ENCODE measurements at places on chromosomes 1 and 21. TPM values are rescaled to one million over a fixed set of nuclear protein-coding genes. Genes with fewer than 3 reads are reported as not detected.

- H3K36me3 ChIP-seq: no peaks in the 10 kb centered on the region
- no peak for DNase-seq
- peaks cover 32% of the 10 kb centered on the region for H3K4me1 ChIP-seq
- H3K4me3 ChIP-seq: peak overlapping the region; percentile 63
Measured at GRCh38 chr1:23558140-23558871, 995 bp downstream of the ID3 start.

GRCh38 chr1:8910914-8911313 lies 32.4 kb upstream of the ENO1 start:
- no peak for DNase-seq
- no peaks in the 10 kb centered on the region for H3K27me3 ChIP-seq
- no peak overlapping the region for H3K27ac ChIP-seq
- peaks cover 39% of the 10 kb centered on the region for H3K4me1 ChIP-seq
- H3K4me3 ChIP-seq: no peak overlapping the region

- DNase-seq: no peak
- no peaks in the 10 kb centered on the region for H3K27me3 ChIP-seq
- no peaks in the 10 kb centered on the region for H3K36me3 ChIP-seq
- H3K4me1 ChIP-seq: peaks cover 40% of the 10 kb centered on the region
Measured at GRCh38 chr1:183276386-183277080, 90.5 kb downstream of the LAMC2 start.

The HHAT gene
- total RNA-seq: 3.4 TPM

The NEXN gene
- total RNA-seq: 11.1 TPM

- H3K27ac ChIP-seq: no peak overlapping the region
- no peaks in the 10 kb centered on the region for H3K27me3 ChIP-seq
- H3K4me1 ChIP-seq: no peaks in the 10 kb centered on the region
- H3K4me3 ChIP-seq: no peak overlapping the region
- peaks cover 99% of the 10 kb centered on the region for H3K36me3 ChIP-seq
- DNase-seq: no peak
Measured at GRCh38 chr1:235151033-235151432, 10.0 kb downstream of the RBM34 start.

- no peaks in the 10 kb centered on the region for H3K36me3 ChIP-seq
- peaks cover 19% of the 10 kb centered on the region for H3K4me1 ChIP-seq
- no peak overlapping the region for H3K27ac ChIP-seq
- H3K27me3 ChIP-seq: peaks cover 97% of the 10 kb centered on the region
- H3K4me3 ChIP-seq: peak overlapping the region; percentile 34
- no peak for DNase-seq
Measured at GRCh38 chr1:47709019-47709871, 271.4 kb downstream of the FOXD2 start.

- no peaks in the 10 kb centered on the region for H3K27me3 ChIP-seq
- H3K4me1 ChIP-seq: peaks cover 3% of the 10 kb centered on the region
- H3K36me3 ChIP-seq: no peaks in the 10 kb centered on the region
Measured at GRCh38 chr1:40636777-40637176, 28.7 kb downstream of the RIMS3 start.

GRCh38 chr1:184928394-184928793 lies 45.9 kb downstream of the NIBAN1 start:
- H3K36me3 ChIP-seq: no peaks in the 10 kb centered on the region
- no peaks in the 10 kb centered on the region for H3K27me3 ChIP-seq
- H3K27ac ChIP-seq: no peak overlapping the region
- H3K4me3 ChIP-seq: no peak overlapping the region
- peaks cover 42% of the 10 kb centered on the region for H3K4me1 ChIP-seq
- no peak for DNase-seq

DNA sequence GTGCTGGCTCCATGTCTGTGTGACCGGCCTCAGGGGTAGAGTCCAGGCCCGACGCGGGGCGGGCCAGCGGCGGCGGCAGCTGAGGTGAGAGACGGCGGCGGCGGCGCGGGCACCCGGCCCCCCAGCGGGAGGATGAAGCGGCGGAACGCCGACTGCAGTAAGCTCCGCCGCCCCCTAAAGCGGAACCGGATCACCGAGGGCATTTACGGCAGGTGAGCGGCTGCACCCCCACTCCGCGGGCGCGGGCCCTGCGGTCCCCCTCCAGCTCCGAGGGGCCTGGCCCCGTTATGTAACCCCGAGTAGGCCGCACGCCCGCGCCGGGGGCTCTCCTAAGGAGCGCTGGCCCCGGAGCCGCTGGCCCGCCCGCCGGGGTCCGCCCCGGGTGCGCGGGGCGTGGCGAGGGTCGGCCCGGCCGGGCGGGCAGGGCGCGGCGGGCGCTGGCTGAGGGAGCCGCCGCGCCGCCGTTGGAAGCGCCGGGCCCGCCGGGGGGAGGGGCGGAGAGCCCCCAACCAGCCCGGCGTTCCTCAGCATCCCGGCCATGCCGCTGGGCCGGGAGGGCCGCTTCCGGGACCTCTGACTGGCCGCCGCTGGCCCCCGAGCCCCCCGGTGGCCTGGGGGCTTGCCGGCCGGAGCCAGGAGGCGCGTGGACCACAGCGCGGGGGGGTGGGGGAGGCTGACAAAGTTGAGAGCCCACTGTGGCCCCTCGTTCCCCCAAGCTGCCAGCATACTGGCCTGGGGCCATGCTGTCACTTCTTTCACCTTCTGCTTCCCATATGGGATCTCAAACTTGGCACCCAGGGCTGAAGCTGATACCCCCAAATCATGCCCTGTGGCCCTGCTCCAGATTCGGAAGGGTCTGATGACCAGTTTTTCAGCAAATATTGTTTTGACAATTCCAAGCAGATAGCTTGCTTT lies 527 bp downstream of the MACO1 start:
- peaks cover 25% of the 10 kb centered on the region for H3K4me1 ChIP-seq
- no peaks in the 10 kb centered on the region for H3K36me3 ChIP-seq
- no peak for DNase-seq
- peak overlapping the region; percentile 100 for H3K4me3 ChIP-seq

GRCh38 chr1:14267991-14268390 lies 330.5 kb upstream of the KAZN start:
- H3K27me3 ChIP-seq: no peaks in the 10 kb centered on the region
- H3K36me3 ChIP-seq: no peaks in the 10 kb centered on the region
- DNase-seq: no peak
- H3K4me3 ChIP-seq: no peak overlapping the region
- no peak overlapping the region for H3K27ac ChIP-seq

- no peak overlapping the region for H3K27ac ChIP-seq
- no peak for DNase-seq
- H3K27me3 ChIP-seq: no peaks in the 10 kb centered on the region
Measured at GRCh38 chr1:36481091-36481490, 1.6 kb downstream of the CSF3R start.

GRCh38 chr1:181452746-181453145 lies 30.6 kb upstream of the CACNA1E start:
- no peaks in the 10 kb centered on the region for H3K27me3 ChIP-seq
- H3K36me3 ChIP-seq: no peaks in the 10 kb centered on the region
- H3K4me3 ChIP-seq: no peak overlapping the region
- no peak for DNase-seq
- H3K4me1 ChIP-seq: no peaks in the 10 kb centered on the region

- no peak overlapping the region for H3K4me3 ChIP-seq
- H3K27ac ChIP-seq: no peak overlapping the region
- no peaks in the 10 kb centered on the region for H3K27me3 ChIP-seq
Measured at GRCh38 chr21:35652196-35652595, 408.1 kb downstream of the SETD4 start.

DNA sequence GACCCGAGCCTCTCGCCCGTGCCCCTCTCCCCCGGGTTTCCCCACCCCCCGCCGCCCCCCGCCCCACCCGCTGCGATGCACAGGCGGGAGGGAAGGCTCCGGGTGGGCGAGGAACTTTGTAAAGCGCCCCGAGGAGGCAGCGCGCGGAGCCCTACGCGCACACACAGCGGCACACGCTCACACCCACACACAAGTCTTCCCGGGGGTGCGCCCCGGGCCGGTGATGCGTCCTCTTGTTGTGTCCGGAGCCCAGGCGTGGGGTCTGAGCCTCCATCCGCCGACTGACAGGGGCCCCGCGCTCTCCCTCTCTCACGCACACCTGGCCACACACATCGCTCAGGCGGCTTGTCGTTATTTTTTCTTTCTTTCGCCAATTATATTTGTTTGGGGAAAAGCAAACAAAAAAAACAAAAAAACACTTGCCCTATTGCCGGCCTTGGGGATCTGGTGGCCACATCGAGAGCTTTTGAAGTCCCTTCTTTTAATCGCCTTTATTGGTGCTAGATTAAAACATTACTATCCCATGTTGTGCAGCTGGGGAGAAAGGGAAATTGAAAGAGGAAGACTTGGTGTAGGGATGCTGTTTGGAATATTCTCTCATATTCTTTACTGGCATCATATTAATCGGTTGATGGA lies 770 bp downstream of the NTNG1 start:
- no peaks in the 10 kb centered on the region for H3K36me3 ChIP-seq
- H3K27me3 ChIP-seq: peaks cover 66% of the 10 kb centered on the region
- H3K4me1 ChIP-seq: peaks cover 10% of the 10 kb centered on the region
- no peak overlapping the region for H3K27ac ChIP-seq
- peak overlapping the region; percentile 50 for H3K4me3 ChIP-seq

DNA sequence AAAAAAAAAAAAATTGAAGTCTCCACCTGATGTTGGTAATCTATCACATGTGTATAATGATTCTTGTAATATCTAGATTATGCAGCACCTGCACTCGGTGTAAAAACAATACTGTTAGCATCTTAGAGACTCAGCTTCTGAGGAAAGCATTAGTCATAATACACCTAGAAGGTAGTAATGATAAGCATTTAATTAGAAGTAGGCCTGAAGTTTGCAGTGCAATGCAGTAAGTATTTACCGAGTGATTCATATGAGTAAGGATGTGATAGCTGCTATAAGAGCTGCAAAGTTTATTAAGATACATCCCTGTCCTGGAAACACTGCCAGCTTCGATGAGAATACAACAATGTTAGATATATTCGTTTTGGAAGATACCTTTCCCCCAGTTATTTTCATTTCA lies 196.4 kb downstream of the GREM2 start:
- H3K27ac ChIP-seq: no peak overlapping the region
- H3K4me1 ChIP-seq: no peaks in the 10 kb centered on the region
- H3K36me3 ChIP-seq: no peaks in the 10 kb centered on the region
- DNase-seq: no peak

DNA sequence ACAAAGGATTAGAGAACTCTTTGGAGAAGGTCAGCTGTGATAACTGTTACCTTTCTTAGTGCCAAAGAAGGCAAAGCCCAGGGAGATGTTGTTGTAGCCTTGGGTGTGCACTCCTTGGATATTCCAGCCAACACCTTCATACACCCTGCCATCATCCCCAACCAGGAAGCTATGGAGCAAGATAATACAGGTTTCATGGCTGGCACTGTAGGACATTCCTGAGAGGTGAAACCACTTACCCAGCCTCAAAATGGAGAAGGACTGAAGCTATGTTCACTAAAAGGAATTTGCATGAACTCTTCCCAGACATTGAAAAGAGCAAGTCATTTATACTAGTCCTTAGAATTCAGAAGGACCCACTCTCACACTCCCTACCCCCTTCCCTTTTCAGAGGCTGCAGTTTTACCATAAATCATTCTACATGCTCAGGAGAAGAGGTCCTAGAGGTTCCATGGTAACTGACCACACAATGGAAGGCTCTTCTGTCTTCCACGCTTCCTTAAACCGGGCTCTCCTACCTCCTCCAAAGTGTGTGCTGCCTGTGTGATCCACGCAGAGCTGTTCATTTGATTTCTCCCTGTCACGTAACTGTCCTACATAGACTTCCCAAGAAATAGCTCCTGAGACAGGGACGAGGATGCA lies 5.5 kb downstream of the PGLYRP4 start:
- peaks cover 52% of the 10 kb centered on the region for H3K4me1 ChIP-seq
- no peak for DNase-seq
- H3K27me3 ChIP-seq: no peaks in the 10 kb centered on the region
- no peak overlapping the region for H3K4me3 ChIP-seq
- no peaks in the 10 kb centered on the region for H3K36me3 ChIP-seq

- DNase-seq: no peak
- no peak overlapping the region for H3K27ac ChIP-seq
- H3K27me3 ChIP-seq: no peaks in the 10 kb centered on the region
- H3K4me3 ChIP-seq: no peak overlapping the region
- no peaks in the 10 kb centered on the region for H3K4me1 ChIP-seq
Measured at GRCh38 chr1:68085752-68086151, 35.3 kb upstream of the DIRAS3 start.

The CFAP57 gene
- total RNA-seq: not detected

The FHAD1 gene
- 0.57 TPM for total RNA-seq

The PRRX1 gene
- 4.2 TPM for total RNA-seq

The PLPPR5 gene
- total RNA-seq: not detected

DNA sequence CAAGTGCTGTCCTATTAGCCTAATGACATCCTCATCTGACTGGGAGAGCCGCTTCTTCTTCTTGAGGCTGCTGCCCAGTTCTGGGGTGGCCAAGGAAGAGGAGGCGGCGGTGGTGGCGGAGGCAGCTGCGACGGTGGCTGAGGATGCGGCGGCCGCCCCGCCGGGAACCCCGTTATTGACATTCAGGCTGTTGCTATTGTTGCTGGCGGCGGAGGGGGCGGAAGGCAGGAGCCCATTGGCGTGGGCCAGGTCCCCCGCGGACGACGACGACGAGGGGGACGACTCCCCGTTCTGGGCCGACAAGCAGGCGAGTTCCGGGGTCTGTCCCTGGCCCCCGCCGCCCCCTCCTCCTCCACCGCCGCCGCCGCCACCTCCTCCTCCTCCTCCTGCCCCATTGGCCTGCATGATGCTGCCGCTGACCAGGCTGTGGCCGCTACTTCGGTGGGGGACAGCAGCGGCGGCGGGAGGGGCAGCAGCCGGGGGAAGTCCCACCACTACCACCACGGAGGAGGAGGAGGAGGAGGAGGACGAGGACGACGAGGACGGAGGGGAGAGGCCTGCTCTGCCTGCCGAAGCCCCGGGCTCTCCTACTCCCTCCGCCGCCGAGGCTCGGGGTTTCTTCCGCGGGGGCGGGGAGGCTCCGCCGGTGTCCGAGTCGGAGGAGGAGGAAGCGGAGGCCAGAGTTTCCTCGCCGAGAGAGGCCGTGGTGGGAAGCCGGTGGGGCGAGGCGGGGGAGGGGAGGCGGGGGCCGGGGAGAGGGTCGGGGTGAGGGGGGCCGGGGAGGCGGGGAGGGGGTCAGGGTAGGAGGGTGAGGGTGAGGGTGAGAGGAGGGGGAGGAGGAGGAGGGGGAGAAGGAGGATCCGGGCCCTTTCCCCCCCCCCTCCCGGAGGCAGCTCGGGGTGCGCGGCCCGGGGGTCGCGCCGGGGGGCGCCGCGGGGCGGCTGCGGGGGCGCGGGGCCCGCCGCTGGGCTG lies 610 bp downstream of the WDR26 start:
- H3K4me3 ChIP-seq: peak overlapping the region; percentile 92
- peaks cover 6% of the 10 kb centered on the region for H3K4me1 ChIP-seq
- H3K27ac ChIP-seq: peak overlapping the region; percentile 99
- DNase-seq: no peak
- no peaks in the 10 kb centered on the region for H3K27me3 ChIP-seq

The PDZK1IP1 gene
- 9.7 TPM for total RNA-seq

GRCh38 chr1:204128964-204129896 lies 22.6 kb downstream of the ETNK2 start:
- H3K27me3 ChIP-seq: no peaks in the 10 kb centered on the region
- peaks cover 33% of the 10 kb centered on the region for H3K4me1 ChIP-seq
- peak overlapping the region; percentile 38 for H3K4me3 ChIP-seq

All from esophagus squamous epithelium (tissue), 5 donors.